ENCODE measurements at places on chromosomes 3 and 15.

- no peak for DNase-seq
Observed at GRCh38 chr3:76976996-76977395, 62.9 kb upstream of the ROBO2 start.

- DNase-seq = no peak
Observed at GRCh38 chr3:69567023-69567709, 172.1 kb upstream of the MITF start.

DNA sequence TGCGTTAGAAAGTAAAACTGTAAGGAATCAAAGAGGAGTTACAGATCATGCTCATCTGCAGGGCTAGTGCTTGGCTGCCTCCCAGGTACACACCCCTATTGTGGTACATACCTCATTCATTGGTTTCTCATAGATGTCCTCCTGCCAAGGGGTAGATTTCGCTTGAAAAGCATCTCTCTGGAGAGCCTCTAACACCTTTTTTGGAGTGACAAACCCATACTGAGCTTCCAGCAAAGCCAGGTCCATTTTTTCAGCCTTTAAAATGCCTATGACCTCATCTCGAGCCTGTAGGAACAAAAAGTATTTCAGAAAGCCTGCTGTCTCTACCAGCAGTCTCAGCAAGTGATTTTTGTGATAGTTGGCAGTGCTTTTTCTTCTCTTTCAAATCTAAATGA is 112.1 kb downstream of the CMSS1 start:
- DNase-seq = peak; percentile 41

DNA sequence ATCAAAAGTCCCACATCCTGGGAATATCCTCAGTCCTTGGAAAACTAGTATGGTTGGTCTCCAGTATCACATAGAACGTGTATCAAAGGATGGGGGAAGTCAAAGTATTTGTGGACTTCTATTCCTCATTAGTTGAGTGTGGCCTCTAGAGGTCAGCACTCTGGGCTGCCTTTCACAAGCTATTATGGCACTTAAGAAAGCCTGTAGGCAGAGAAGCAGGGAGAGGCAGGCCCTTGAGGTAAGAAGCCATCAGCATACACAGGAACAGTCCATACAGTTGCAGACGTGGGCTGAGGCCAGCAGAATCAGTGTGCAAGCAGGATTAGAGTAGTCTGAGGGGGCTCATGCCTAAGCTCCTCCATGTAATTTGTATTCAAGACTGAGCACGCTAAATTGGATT is 341.7 kb downstream of the CLSTN2 start:
- DNase-seq = no peak

GRCh38 chr15:67156426-67156825 is 91.0 kb downstream of the SMAD3 start:
- DNase-seq = no peak

DNA sequence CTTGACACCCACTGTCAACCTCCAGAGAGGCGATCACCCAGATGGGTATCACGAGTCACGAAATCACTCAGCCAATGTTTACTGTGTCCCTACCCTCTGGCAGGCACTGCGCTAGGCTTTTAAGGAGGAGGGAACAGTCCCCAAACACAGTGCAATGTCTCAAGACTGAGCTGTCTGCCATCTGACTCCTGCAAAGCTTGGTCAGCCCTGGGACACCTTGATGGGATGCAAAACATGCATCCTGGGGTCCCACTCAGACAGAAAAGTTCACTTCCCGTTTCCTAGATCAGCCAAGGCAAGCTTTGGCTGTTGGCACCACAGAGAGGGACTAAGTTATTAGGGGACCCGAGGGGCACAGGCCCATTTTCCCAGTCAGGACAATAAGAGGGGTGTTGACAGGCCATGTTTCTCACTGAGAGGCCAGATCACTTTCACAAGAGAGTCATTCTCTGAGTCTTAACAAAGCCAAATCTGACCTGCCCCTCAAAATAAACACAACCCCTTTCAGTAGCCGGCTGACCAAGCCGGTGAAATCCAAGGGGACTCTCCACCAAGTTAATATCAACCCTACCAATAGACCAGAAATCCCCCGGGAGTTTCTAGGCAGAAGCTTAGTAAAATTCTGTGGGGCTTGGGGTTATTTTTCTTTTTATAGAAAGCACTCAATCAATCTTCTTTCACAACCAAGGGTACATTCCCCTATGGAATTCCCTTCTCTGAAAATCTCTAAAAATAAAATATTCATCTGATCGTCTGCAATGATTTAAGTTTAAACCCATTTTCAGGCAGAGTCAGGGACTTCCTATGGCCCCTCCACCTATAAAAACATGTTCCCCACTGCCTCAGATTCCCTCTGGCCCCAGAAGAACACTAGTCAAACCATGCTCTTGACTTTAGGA is 3.5 kb downstream of the RFTN1 start:
- no peak for DNase-seq

- no peak for DNase-seq
Observed at GRCh38 chr3:49641921-49642707, 32.0 kb upstream of the APEH start.

DNA sequence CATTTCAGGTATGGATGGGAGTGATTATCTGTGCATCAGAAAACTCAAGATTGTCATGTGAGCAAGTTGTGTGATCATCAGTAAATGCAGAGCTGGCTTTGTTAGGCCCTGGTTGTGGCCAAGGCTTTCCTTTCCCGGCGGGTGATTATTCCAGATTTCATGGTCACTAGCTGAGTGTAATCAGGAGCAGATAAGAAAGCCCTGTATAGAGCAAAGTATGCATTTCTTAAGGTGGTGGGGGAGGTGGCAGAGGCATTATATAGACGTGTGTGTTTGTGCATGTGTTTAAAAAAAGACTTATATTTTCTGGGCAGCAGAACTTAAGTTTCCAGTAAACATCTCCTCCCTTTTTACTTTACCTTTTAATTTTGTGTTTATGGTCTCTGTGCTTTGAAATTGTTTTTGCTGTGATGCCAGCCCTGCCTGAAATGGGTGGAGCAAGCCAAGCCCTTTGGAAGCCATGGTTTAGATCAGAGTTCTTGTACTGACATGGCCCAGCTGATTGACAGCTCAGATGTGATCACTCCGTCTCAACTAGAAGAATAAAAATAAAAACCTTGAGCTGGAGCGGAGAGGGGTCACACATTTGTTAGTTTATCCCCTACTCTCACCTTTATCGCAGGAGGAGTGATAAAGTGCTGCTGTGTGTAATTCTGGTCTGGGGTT is 22.2 kb downstream of the SMAD3 start:
- no peak for DNase-seq

- DNase-seq = no peak
Observed at GRCh38 chr15:100043068-100043641, 298.6 kb downstream of the ADAMTS17 start.

- no peak for DNase-seq
Observed at GRCh38 chr3:106241593-106241992, 372.8 kb upstream of the CBLB start.

DNA sequence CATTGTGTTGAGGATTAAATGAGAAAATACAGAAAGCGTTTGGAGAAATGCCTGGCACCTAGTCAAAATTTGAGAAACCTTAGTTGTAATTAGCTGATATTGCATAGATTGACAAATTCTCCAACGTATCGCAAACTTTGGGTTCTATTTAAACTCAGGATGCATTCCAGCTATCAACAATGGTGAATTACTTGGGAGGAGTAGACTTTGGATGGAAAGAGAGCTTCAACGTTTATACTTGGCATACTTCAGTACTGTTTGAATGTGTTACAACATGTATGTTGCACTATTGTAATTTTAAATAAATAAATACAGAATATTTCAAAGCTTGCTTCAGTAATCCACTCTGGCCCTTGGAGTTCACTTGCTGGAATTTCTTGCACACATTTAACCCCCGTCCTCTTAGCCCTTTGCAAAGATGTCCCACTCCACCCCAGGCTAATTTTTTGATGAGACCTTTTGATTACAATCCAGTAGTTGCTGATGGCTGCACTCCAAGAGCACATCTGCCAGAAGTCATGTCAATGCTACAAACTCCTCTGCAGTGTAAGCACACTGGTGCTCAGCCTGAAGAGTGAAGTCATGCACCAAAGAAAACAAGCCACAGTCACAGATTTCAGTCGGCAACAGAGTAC is 4.7 kb upstream of the DIS3L start:
- DNase-seq = no peak

GRCh38 chr3:25257026-25257425 is 171.0 kb upstream of the RARB start:
- no peak for DNase-seq

DNA sequence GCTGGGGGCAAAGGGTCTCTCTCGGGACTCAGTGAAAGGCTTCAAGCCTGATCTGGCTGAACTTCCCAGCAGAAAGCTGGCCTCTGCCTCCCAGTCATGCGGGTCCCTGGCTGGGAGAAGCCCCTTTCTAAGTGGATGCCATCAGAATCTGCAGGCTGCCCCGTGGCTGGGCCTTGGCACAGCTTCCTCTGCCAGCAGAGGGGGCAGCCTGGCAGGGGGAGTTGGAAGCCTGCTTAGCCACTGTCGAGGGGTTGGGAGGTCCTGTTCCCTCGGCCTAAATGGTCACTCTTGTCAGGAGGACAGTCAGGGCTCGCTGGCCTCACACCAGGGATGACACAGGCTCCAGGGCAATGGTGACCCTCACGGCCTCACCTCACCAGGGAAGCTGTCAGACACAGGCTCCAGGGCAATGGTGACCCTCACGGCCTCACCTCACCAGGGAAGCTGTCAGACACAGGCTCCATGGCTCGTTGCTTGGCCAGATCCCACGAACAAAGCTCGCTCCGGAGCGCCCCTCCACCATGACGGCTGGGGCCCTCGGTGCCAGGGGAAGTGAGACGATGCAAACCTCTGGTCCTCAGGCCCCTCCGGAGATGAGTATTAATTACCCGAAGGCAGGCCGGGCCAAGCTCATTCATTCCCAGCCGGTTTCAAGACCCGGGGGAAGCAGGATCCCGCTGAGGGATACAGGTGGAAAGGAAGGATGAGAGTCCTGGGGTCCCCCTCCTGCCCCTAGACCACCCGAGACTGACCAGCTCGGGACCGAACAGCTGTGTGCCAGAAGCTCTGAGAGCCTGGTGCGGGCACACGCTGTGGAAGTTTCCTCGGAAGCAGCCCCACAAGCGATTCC is 151.0 kb downstream of the CHSY1 start:
- no peak for DNase-seq

DNA sequence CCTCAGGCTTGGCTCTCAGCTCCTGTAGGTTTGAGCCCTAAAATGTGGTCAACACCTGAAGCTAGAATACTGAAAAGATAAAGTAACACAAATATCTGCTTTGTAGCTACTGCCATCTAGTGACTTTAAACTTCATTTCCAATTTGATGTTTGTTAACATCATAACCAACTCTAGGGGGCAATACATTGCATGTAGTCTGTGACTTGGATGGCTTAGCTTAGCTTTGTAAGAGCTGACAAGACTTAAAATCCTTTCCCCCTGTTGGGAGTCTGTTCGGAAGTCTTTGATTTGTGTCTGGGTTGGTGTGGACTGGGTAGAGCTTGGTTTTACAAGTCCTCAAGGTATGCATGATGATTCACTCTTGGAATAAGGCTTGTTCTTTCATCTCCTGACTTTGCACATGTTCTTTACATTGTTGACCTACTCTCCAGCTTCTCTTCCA is 51.7 kb downstream of the SCN11A start:
- DNase-seq = peak; percentile 53

DNA sequence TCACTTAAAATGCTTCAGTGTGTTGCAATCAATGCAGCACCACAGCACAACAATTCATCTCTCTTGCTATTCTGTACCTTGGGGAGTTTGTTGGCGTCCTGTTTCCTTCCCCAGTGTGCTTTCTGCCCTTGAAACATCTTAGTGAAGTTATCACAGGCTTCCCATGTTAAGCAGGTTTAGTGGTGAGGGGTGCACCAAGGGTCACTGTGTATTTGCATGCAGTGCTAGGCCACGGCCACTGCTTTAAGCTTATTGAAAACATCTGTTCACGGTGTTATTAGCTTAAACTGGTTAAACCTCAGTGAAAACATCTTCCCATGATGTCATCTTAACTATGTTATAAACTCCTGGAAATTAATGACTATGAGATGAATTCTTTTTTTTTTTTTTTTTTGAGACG is 217.3 kb upstream of the GOLIM4 start:
- no peak for DNase-seq

DNA sequence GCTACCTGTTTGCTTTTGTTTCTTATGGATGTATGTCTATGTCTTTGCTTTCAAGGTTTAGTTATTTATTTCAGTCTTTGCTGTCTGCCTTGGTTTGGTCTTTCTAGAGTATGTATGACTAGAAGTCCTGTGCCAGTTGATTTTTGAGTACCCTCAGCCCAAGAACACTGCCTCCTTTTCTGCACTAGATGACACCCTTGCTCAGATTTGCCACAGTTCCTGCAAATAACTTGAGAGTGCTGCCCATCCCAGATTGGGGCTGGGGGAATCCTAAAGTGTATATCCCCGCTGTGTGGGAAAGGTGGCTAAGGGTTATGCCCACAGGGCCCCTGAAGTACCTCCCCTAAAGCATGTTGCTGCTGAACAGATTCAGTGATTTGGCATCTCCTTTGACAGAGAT is 32.0 kb downstream of the NLGN1 start:
- no peak for DNase-seq

- no peak for DNase-seq
Observed at GRCh38 chr3:168707900-168708299, 612.2 kb upstream of the GOLIM4 start.

DNA sequence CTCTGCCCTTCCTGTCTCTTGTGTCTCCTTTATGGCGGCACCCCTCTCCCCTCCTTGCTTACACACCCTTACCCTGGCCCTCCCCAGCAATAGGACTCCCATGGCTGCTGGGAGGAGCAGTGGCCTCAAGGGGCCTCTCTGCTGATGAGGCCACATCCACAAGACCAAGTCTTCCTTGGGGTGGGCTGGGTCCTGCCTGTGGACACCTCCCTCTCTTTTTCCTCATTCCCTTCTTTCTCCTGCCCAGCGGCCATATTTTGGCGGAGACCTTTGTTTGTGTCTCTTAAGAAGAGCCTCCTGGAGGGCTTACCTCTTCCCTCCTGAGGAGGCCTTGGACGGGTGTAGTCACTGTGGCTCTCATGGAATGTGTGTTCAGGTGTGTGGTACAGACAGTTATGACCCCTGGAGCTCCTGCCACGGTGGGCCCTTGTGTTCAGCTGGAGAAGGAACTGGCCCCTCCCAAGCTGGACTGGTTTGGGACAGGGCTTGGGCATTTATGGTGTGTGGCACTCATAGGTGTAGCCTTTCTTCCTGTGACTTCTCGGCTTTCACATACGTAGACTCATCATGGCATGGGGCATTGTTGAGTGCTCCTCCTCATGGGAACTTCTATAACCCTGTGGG is 56.6 kb upstream of the APEH start:
- DNase-seq = no peak

DNA sequence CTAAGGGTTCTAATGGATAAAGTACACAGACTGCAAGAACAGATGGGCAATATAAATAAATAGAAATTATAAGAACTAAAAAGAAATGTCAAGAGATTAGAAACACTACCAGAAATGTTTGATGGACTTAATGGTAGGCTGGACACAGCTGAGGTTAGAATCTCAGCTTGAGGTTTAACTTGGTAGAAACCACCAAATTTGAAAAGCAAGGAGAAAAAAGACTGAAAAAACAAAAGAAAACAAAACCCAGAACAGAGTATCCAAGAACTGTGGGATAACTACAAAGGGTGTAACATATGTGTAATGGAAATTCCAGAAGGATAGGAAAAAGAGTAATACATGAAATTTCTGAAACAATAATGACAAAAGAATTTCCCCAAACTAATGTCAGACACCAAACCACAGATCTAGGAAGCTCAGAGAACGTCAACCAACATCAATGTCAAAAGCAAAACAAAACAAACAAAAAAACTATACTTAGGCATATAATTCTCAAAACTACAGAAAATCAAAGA is 35.0 kb downstream of the RFX7 start:
- no peak for DNase-seq

Measured in NCI-H345 (cell line).